ENCODE measurements at places on chromosomes 7 and 10.

DNA sequence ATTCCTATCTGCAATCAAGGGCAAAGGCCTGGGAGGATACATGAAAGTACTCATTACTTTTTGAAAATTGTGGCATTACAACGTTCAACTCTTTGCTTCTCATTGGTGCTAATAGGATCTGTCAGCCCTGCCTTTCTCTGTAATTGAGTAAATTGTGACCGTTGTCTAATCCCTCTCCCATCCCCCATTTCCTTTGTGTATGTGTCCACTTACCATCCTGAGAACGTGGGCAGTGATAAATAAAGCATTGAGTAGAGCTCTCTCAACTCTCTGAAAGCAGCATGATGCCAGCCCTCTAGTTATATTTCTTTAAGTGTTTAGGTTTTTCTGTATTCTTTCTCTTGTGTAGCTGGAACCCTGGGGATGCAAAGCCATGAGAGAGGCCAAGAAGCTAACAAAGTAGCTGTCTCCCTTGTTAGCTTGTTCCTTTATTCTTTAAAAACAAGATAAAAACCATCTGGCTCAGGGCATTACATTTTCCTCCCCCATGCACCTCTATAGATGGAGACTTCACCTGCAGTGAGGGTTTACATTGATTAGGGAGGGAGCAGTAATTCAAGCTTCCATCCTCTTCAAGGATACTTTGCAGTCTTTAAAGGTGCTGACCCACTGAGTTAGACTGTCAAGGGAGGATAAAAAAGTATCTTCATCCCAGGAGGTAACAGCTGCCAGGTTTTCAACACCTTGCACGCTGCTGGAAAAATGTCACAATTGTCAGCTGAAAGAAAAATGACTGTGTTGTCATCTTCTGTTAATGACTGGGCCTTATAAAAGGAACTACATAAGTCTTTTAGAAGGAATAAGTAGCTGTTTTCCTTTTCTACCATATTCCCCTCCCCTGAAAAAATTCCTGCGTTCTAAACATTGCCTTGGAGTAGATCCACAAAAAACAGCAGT lies 112.3 kb downstream of the BTRC start:
- no peak for DNase-seq

GRCh38 chr10:114684084-114684821 lies 26.2 kb upstream of the ABLIM1 start:
- DNase-seq = peak; percentile 28

GRCh38 chr7:66355756-66356155 lies 150.6 kb downstream of the TPST1 start:
- no peak for DNase-seq

DNA sequence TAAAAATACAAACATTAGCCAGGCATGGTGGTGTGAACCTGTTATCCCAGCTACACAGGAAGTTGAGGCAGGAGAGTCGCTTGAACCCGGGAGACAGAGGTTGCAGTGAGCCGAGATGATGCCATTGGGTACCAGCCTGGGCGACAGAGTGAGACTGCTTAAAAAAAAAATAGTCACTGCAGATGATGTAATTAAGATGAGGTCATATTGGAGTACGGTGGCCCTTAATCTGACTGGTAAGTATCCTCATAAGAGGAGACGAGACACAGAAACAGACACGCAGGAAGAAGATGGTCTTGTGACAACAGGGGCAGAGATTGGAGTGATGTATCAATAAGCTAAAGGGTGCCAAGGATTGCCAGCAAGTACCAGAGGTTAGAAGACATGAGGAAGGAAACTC lies 156.0 kb downstream of the FAM107B start:
- DNase-seq = no peak

- DNase-seq = peak; percentile 13
Observed at GRCh38 chr10:51510231-51510630, 189.2 kb downstream of the CSTF2T start.

DNA sequence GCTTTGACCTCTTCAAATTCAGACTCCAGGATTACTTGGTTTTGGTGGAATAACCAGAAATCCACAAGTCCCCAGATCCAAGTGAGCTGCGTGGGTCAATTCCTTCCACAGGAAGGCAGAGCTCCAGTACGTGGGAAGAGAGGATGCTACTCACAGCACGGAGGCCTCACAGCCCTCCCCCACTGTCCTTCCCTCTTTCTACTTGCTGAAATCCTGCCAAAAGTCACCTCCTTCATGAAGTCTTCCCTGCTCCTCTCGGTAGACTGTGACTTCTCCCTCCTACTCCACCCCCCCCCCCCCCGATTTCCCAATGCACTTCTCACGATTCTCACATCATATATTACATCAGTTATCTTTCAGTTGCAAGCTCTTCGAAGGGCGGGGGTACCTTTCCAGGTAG lies 12.3 kb downstream of the CAMK2G start:
- no peak for DNase-seq

GRCh38 chr7:152459724-152460251 lies 24.0 kb upstream of the KMT2C start:
- no peak for DNase-seq

- no peak for DNase-seq
Observed at GRCh38 chr10:49398986-49399385, 3.1 kb upstream of the DRGX start.

DNA sequence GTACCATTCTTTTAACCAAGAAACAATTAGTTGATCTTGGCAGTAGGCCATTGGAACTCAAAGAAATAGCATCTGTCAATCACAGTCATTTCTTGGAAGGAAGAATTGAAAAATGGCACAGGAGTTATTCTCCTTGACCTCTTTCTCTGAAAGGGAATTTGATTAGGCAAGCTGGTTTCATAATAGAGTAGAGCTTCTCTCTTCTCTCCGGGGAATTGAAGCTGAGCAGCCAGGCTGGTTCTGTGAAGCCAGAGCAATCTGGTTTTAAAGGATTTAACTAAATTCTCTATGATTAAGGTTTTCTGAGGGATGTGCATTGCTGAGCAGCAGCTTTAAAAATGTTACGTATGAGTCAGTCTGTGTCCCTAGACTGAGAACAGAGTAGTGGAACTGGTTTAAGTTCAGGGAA lies 70.2 kb downstream of the AHCYL2 start:
- DNase-seq = peak; percentile 76

DNA sequence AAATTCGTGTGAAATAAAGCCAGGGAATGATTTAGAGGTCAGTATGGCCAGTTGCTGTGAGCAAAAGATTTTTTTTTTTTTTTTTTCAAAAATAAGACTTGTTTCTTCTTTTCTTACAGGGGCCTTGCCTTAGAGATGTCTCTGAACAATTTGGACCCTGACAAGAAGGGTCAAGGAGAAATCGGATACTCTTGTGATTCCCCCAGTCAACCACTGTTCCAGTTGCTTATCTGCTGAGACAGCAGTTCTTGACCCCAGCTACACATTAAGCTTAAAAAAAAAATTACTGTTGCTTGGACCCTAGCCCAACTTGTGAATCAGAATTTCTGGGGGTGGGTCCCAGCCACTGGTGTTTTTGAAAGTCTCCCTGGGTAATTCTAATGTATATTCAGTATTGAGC lies 12.0 kb upstream of the FMC1 start:
- no peak for DNase-seq

DNA sequence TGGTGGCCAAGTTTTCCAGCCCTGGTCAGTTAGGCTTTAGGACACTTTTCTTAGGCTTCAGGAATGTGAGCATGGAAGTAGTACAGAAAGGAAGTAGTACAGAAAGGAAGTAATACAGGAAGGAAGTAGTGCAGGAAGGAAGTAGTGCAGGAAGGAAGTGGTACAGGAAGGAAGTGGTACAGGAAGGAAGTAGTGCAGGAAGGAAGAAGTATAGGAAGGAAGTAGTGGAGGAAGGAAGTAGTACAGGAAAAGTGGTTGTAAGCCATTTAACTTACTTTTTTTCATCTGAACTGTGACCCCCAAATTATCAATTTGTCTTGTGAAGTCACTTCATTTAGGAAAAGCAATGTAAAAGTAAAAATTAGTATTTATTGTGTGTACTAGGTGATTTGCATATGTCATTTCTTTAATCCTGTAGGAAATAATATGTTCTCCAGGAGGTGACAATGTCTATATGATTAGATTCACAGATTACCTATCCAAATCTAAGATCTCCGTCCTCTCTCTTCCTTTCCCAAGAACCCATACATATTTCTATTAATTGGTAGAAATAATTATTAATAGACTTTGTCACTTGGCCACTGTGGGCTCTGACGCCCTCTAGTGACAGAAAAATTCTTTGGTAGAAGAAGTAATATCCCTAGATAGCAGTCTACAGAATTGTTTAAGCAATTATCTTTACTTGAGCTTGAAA lies 3.9 kb upstream of the FAS start:
- DNase-seq = no peak

- no peak for DNase-seq
Observed at GRCh38 chr10:77602913-77603533, 34.6 kb downstream of the KCNMA1 start.

DNA sequence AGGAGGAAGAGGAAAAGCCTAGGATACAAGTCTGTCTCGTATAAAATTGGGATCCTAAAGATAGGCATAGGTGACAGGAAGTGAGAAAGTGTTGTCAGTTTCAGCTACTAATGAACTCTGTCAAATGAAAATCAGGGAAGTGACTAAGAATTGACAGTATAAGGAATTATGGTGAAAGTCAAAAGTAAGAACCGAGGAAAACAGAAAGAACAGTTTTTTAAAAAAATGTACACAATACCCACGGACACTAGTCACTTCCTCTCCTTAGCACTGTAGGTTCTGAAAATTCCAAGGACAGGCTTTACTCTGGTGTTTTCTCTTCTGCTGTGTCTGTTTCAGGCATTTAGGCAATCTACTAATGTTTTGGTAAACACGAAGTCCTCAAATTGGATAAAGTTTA lies 42.3 kb downstream of the ATAD1 start:
- DNase-seq = no peak

GRCh38 chr10:79069325-79070080 lies 737 bp downstream of the ZMIZ1 start:
- no peak for DNase-seq

GRCh38 chr10:11354823-11355222 lies 256.6 kb downstream of the USP6NL start:
- DNase-seq = no peak

DNA sequence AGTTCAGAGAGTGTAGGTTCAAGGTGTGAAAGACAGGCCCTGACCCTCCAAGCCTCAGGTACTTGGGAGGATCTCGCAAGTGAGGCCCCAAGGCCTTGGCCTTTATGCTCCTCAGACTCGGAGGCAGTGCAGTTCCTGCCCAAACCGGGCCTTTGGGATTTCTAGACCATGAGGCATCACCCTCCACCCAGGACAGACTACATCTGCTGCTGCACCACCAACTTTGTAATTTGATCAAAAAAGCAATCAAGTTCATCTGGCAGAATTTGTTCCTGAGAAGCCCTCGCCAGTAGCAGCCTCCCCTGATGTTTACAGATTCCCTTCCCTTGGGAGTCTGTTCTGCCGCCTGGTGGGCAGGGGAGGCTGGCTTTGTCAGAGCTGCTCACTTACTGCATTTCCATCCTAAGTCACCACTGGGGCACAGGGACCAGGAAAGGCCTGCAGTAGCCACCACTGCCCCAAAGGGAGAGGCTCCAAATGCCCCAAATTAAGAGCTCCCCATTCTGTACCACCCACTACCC lies 2.1 kb downstream of the CAMK2G start:
- no peak for DNase-seq

DNA sequence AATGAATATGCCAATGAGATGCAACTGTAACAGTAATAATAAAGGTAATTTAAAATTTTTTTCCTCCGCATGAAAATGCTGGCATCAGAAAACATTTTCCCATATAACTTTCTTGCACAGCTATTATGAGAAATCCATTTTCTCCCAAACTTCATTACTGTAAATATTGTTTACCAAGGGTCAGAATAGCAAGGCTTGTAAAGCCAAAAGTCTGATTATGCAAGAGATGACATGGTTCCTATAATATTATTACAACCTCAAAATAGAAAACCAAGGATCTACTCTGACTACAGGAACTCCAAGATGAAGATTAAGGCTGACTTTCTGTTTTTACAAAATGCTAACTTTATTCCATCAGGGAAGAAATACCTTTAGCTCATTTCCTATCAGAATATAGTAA lies 162.7 kb upstream of the CDK1 start:
- DNase-seq = no peak

- DNase-seq = no peak
Observed at GRCh38 chr7:142866361-142867096, 11.7 kb downstream of the EPHB6 start.

DNA sequence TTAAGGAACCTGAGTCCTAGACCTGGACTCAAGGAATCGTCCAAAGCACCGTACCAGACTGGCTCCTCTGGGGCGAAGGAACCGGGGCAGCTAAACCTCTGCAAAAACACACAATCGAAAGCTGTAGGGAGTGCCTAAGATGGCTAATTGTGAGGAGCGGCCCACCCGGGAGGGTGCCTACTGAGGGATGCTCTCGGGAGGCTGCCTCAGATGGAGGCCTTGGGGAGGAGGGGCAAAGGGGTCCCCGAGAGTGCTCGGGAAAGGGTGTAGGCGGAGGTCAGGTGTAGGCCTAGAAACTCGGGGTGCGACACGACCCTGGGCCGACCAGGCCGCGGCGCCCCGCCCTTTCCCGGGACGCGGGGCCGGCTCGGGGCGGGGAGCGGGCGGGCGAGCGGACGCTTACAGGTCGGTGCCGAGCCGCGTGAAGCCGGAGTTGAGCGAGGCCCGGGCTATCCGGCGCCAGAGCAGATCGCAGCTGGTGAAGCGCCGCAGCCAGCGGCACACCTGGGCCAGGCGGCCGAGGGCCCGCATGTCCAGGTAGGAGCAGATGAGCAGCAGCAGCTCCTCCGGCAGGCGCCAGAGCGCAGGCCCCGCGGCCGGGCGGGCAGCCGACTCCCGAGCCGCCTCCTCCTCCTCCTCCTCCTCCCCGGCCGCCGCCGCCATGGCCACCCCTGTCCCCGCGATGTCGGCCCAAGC lies 844 bp downstream of the FBXW4 start:
- DNase-seq = peak; percentile 32

GRCh38 chr7:28565980-28566379 lies 153.7 kb downstream of the CREB5 start:
- no peak for DNase-seq

GRCh38 chr7:22842383-22842941 lies 19.8 kb upstream of the TOMM7 start:
- DNase-seq = no peak

GRCh38 chr7:152891837-152892236 lies 132.3 kb downstream of the ACTR3B start:
- DNase-seq = no peak

DNA sequence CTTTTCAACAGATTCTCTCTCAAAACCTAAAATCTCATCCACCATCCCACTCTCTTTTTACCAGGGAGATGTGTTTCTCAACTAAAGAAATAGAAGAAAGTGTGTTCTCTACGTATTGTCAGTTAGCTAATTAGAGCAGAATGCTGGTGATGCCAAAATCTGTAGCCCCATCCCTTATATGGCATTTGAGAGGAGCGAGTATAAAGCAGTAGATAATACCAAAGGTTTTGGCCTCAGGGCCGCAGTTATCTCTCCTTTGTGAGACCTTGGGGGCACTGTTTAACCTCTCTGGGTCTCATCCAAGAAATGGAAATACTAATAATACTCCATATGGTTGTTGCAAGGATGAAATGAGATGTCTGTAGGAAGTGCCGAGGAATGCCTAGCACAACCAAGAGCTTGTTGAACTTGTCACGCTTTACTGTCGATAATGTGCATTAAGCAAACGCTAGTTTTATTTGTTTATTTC lies 456 bp upstream of the DLD start:
- no peak for DNase-seq

Data from fibroblast of skin of left quadriceps (primary cell).